Stimulated activated CD8-positive, alpha-beta memory T cell treated with anti-CD3 and anti-CD28 coated beads, Interleukin-2, amount 100 ng/mL, for 1 hour (primary cell): ENCODE measurements at places on chromosomes 2 and 18.

GRCh38 chr2:62195421-62196277 is at the start of gene B3GNT2:
Gene B3GNT2 (plus strand): TSS chr2:62196115. CDS start chr2:62222221, 26,106 bp downstream.
- peak; percentile 79 for DNase-seq

GRCh38 chr2:236317938-236318396 is 53.8 kb upstream of the ASB18 start:
- DNase-seq, result no peak

DNA sequence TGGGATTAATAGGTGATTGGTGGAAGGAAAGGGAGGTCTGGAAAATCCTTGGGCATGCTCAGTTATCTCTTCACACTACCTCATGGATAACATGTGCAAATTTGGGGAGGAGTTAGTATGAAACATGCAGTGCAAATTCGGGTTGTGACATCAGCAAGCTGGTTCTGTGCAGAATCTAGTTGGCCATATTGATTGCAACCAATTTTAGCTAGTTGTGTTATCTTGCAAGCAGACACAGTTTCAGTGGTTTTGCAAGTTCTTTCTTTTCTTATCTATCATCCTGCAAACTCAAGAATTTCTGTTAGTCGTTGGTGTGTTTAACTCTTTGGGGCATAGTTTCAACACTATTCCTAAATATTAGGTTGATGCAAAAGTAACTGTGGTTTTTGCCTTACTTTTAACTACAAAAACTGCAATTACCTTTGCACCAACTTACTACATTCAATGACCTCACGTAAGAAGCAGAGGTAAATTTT is 135.4 kb downstream of the PTH2R start:
- DNase-seq, result no peak

GRCh38 chr2:10278029-10278762 is 24.5 kb upstream of the HPCAL1 start:
- no peak for DNase-seq

- no peak for DNase-seq
These were observed 27.1 kb downstream of the CREG2 start for GRCh38 chr2:101360232-101360631.

- no peak for DNase-seq
These were observed 46.2 kb downstream of the E2F6 start for GRCh38 chr2:11419781-11420180.

- DNase-seq, result no peak
These were observed 192.8 kb upstream of the RAB12 start for GRCh38 chr18:8416212-8417019.

DNA sequence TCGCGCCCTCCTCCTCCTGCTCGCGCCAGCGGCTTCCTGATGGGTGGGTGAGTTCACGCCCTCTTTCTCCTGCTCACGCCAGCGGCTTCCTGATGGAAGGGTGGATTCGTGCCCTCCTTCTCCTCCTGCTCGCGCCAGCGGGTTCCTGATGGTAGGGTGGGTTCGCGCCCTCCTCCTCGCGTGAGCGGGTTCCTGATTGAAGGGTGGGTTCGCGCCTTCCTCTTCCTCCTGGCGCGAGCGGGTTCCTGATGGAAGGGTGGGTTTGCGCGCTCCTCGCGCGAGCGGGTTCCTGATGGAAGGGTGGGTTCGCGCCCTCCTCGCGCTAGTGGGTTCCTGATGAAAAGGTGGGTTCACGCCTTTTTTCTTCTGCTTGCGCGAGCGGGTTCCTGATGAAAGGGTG is 62.0 kb upstream of the MGAT5 start:
- no peak for DNase-seq

DNA sequence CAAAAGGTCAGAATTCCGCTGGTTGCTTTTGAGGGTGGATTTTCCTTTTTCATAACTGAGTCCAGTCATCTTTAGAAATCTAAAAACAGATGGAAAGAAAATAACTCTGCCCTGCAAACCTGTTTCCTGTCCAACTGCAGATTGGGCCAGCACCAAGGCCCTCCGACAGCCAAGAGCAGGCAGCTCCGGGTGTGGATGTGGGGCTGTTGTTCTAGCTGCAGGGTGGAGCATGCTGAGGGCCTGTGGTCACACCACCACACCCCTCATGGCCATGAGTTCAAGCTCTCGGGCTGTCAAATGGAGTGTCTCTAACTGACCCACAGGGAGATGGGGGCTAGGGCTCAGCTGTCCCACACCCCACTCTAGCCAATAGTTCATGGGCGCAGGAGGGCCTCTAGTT is 69.3 kb upstream of the BZW1 start:
- DNase-seq, result no peak

GRCh38 chr2:137298377-137298776 is 533.0 kb downstream of the THSD7B start:
- no peak for DNase-seq

GRCh38 chr2:221425891-221426290 is 146.2 kb downstream of the EPHA4 start:
- DNase-seq, result no peak
